T-helper 2 cell treated with Interferon-gamma antibody and Interleukin-4, amounts not matched to agents 5 μg/mL and 100 μg/mL, for 36 hours (primary cell): ENCODE measurements at places on chromosomes 1 and 21.

GRCh38 chr1:157117527-157118057 lies 18.0 kb upstream of the ETV3L start:
- DNase-seq, result no peak

DNA sequence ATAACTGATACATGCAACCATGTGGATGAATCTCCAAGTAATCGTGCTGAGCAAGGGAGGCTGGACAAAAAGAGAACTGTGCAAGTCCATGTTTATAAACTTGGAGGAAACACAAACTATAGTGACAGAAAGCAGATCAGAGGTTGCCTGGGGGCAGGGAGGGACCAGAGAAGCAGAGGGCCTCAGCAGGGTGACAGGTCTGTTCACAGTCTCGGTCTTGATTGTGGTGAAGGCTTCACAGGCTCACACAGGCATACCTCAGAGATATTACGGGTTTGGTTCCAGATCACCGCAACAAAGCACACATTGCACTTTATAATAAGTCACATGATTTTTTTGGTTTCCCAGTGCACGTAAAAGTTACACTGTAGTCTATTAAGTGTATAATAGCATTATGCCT lies 28.5 kb downstream of the ACOT7 start:
- DNase-seq, result no peak

DNA sequence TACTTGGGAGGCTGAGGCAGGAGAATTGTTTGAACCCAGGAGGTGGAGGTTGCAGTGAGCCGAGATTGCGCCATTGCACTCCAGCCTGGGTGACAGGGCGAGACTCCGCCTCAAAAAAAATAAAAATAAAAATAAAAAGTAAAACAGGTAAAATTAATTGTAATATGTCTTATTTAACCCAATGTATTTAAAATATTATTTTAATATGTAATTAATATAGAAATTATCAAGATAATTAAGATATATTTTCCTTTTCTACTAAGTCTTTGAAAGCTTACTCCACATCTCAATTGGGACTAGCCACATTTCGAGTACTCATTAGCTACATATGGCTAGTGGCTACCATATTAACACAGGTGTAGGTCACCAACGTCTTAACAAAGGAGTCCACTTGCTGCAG lies 61.6 kb upstream of the IPO9 start:
- no peak for DNase-seq

GRCh38 chr1:109782927-109783326 lies 19.2 kb upstream of the EPS8L3 start:
- no peak for DNase-seq

GRCh38 chr1:212976586-212976985 lies 26.2 kb downstream of the VASH2 start:
- no peak for DNase-seq
